ENCODE measurements at places on chromosomes 1 and 21. TPM values are rescaled to one million over a fixed set of nuclear protein-coding genes. Genes with fewer than 3 reads are reported as not detected.

The NEGR1 gene
- total RNA-seq = 2.5 TPM

GRCh38 chr21:15000081-15000480 lies 64.7 kb downstream of the NRIP1 start:
- no peak for DNase-seq

DNA sequence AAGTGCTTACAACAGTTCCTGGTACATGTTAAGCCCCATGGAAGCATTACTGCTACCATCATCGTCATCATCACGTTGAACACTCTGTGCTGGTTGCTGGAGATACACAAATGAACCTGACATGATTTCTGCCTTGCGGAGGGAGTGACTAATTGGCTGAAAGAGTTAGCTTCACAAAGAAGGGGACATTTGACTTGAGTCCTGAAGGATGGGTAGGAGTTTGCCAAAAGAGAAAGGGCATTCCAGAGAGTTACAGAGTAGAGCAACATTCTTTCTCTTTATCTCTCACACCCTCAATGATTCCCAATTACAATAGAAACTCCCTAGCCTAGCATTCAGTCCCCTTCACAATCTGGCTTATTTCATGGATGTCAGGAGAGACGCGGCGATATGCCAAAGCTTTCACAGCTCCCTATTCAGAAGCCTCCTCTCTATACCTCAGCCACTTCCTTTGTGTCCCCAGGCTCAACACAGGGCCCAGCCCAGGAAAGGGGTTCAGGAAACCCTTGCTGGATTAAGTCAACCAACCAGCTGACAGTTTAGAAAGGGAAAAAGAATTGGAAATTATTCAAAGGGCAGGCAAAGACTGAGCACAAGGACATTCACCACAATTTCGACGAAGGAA lies 38.0 kb downstream of the SLC1A7 start:
- no peak for DNase-seq

GRCh38 chr1:207402744-207403143 lies 51.4 kb upstream of the CR2 start:
- no peak for DNase-seq

- DNase-seq = no peak
These were observed 9.0 kb downstream of the IFNAR2 start for GRCh38 chr21:33238565-33239255.

DNA sequence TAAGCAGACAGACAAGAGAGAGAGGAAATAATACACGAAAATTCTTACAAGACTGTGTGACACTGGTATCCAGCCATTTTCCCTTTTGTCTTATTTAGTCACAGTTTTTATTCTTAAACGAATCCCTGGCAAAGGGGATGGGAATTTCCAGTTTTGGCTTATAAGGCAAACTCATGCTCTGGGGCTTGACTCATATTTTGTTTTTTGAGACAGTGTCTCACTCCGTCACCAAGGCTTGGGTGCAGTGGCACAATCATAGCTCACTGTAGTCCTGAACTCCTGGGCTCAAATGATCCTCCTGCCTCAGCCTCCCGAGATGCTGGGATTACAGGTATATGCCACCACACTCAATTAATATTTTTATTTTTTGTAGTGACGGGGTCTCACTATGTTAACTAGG lies 31.9 kb downstream of the PTGER3 start:
- DNase-seq = no peak

- DNase-seq = no peak
These were observed 102.5 kb upstream of the RGS4 start for GRCh38 chr1:162966613-162967012.

GRCh38 chr1:84541679-84542078 lies 32.6 kb downstream of the CTBS start:
- DNase-seq = no peak

All from Peyer's patch (tissue), 4 donors.